ENCODE measurements at places on chromosomes 5 and 9.
A peak's percentile ranks its signal among the peaks of the same experiment; 100 is the strongest.

DNA sequence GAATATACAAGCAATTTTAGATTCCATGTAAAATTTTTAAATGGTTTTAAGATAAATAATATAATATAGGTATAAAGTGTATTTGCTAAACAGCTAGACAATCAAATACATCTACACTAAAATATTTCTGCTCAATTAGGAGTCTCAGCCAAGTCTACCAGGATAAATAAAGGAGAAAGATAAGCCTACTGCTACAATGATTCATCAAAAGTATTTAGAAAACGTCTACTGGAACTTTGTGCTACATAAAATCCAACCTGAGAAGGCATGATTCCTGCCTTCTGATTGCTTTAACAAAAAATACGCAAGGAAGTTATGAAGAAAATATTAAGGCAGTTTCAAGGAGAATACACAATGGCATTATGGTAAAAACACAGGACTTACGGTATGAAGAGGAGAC is 570.6 kb downstream of the EFNA5 start:
- DNase-seq, result no peak

DNA sequence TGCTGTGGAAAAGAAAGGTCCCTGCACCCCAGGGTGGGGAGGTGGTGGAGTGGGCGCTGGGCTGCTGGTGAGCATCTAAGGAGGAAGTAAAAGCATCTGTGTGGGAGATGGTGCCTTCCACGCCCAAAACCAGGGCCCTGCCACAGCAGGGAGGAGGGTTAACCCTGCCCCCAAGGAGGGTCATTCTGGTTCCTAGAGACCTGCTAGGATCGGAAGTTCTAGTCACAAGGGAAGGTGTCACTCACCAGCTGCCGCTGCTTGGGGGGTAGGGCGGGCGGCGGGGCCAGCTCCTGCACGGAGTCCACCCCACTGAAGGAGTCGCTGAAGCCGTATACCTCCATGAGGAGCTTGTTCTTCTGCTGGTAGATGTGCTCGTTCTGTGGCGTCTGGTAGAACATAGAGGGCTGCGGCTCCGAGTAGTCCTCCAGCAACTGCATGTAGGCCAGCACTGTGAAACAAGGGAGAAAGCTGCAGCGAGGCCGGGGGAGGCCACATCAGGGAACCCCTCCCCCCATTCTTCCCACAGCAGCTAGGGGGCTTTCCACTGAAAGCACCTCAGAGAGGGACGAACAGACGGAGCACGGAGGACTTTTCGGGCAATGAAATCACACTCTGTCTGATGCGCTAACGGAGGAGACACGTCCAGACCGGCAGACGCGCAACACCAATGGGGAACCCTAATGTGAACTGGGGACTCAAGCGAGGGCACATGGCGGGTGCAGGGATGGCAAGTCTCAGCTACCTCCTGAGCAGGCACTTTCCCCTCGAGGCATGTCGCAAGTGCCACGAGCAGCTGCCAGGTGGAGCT is 76.4 kb downstream of the PRRT1B start:
- DNase-seq, result no peak

- DNase-seq, result no peak
Observed at GRCh38 chr5:150065346-150065745, 21.0 kb downstream of the CSF1R start.

DNA sequence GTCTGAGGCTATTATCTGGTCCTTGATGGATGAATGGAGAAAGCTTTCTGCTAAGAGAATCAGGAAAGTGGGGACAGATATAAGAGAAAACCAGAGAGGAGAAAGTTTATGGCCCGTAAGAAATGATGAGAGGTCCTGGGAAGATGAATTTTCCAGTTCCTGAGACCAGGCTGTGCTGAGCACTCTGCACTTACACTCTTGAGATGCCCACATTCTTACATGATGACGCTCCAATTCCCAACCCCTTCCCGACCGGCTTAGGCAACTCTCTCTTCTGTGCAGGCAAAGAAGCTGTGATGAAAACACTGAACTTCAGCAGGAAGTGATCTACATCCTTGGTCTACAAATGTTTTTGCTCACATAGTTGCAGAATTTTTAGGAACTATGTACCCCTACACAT is 417.0 kb downstream of the ARHGEF28 start:
- no peak for DNase-seq

DNA sequence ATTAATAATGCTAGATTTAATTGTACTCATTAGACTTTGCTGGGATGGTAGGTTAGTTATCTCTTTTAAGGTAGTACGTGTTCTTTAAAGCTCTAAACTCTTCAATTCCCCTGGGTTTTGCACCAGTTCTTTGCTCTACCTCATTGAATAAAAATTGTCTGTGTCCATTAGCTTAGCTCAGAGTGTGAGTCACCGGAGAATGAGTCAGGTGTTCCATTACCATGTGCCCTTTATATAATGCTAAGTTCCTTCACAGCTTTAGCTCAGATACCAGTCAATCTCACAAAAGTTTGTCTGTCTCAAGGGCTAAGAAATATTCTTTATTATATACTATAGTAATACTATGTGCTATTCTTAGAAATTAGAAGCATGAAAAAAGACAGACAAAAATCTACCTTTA is 339.4 kb downstream of the PRELID2 start:
- DNase-seq, result no peak

DNA sequence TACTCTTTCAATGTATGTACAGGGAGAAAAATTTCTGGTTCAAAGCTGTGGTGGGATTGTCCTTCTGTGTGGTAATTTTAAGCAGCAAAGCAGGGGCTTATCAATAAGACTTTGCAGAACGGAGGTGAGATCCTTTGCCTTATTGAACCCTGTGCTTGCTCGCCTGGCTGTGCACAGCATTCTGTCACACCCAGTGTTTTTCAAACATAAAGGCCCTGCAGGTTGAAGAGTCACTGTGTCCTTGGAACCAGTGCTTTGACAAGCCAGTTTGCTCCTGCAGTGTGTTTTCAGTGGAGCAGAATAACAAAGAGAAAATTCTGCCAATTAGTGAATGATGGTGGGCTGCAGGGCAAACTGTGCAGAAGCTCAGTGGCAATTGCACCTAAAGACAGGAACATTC is 236.7 kb upstream of the PCSK5 start:
- DNase-seq, result no peak

GRCh38 chr5:102807878-102808502 is 52.9 kb downstream of the PAM start:
- DNase-seq, result peak; percentile 48

DNA sequence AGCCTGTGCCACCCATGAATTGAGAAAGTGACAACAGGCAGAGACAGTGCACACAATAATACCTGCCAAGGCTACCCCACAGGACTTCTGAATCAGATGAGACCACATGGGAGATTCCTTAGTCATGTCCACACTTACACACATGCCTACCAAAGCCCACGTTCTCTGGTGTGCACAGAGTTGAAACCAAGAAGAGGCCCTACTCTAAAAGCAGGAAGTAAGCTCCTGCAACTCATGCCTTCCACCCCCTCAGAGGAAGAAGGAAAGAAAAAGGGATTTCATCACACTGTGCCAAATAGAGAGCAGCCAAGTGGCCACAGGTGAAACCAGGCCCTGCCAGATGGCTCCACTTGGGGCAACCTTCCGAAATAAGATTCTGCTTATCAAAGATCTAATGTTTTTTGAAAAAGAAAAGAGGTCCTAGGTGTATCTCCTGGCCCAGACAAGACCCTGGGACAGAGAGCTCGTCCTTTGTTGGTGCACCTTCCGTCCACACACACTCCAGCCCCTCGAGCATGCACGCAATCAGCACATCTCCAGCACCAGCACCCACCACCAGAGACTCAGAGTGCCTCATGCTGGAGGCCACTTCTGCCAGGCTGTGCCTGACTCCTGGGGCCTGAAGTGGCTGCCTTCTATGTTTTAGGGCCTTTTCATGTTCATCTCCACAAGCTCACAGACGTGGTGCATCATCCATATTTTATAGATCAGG is 114.6 kb upstream of the SPOCK1 start:
- peak; percentile 76 for DNase-seq

GRCh38 chr9:120474591-120475243 is 105.2 kb downstream of the CDK5RAP2 start:
- DNase-seq, result no peak

DNA sequence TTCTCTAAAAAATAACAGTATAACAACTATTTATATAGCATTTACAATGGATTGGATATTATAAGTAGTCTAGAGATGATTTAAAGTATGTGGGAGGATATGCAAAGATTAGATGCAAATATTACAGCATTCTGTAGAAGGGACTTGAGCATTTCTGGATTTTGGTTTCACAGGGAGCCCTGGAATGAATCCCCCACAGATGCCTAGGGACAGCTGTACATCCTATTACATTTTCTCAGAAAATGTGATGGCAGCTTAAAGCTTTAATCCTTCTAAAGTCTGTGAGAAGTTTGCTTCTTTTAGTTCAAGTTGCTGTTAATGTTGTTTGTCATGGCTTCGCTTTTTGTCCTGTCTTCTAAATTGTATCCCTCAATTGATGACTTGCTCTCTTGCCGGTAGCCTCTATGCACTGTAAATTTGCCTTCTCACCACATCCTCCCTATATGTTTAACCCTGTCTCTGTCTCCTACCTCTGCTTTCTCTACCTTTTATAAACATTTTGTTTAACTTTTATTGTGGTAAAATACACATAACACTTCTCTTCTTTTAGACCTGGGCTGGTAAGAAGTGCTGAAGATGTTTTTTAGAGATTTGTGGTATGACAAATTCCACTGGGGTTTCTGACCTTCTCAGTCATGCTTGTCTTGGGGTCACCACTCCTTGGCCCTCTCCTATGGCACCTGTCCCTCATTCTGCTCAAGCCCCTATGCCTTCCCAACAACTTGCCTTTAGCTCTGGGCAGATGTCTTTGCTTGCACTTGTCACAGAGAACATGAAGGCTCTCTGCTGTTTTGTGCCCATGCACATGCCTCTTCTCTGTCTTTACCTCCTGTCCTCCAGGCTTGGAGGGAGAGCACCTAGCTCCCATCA is 37.9 kb downstream of the LNPEP start:
- no peak for DNase-seq

DNA sequence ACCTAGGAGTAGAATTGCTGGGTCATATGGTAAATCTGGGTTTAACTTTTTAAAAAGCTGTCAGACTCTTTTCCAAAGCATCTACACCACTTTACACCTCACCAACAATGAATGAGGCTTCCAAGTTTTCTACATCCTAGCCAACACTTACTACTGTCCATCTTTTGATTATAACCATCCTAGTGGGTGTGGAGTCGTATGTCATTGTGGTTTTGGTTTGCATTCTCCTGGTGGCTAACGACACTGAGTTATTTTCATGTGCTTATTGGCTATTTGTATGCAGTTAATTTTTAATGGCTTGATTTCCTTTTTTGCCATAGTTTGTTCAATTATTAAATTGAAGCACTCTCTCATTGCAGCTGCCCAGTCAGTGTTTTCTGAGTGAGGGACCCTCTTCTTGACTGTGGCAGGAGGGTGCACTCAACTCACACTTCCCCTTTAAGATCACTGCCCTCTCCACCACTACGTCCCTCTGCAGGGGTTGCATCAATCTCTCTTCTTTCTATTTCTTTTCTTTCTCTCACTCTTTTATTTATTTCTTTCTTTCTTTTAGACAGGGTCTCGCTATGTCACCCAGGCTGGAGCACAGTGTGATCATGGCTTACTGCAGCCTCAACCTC is 182.3 kb downstream of the C9orf152 start:
- no peak for DNase-seq

GRCh38 chr9:118577121-118577520 is 792.1 kb downstream of the BRINP1 start:
- no peak for DNase-seq

DNA sequence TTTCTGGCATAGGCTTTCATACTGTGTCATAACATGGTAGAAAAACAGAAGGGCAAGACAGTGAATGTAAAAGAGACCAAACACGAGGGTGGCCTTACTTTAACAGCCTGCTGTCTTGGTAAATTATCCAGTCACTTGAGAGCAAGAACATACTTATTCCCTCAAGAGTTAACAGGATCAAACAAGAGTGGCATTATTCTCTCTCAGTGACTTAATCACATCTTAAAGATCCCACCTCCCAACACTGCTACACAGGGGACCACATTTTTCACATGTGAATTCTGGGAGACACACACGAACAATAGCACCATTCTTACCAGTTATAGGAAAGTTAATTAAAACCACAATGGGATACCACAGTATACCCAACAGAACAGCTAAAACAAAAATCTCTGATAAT is 898.0 kb upstream of the C9orf72 start:
- no peak for DNase-seq

DNA sequence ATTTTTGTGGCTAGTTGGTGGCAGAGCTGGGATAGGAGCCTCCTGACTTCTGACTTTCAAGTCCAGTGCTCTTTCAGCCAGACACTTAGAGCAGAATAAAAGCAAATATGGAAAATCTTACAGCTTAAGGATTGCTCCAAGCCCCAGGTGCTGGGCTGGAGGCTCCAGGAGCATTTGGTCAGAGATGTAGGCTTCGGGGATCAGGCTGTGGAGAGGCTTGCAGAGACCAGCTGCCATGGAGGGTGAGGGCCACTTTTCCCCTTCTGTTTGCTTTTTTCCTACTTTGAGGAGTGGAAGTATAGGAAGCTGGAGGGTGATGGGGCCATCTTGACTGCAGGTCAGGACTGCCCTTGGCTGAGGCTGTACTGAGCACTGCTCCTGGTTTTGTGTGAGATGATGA is 58.9 kb downstream of the RGS3 start:
- no peak for DNase-seq

- no peak for DNase-seq
Observed at GRCh38 chr5:169954786-169955185, 25.5 kb downstream of the INSYN2B start.

DNA sequence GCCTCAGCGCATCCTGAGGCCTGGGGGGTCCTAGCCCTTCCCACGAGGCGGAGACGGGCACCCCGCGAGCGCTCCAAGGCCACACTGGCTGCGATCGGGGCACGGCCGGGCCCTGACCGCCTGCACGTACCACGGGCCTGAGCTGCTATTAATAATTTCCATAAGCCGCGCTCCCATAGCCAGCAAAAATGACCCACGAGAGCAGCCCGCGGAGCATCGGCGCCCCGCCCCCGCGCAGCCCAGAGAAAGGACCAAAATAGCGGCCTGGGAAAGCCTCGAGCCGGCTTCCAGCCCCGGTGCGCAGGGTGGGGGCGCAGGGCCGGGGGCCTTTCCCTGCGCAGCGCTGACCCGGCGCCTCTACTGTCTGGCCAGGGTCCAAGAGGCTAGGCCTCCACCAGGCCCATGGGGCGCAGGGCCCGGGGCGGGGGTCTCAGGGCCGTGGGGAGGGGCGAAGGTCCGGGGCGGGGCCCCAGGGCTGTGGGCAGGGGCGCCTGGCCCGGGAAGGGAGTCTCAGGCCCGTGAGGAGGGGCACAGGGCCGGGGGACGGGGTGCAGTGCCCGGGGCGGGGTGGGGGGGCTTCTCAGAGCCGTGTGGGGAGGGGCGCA is 54.4 kb downstream of the EXD3 start:
- no peak for DNase-seq

DNA sequence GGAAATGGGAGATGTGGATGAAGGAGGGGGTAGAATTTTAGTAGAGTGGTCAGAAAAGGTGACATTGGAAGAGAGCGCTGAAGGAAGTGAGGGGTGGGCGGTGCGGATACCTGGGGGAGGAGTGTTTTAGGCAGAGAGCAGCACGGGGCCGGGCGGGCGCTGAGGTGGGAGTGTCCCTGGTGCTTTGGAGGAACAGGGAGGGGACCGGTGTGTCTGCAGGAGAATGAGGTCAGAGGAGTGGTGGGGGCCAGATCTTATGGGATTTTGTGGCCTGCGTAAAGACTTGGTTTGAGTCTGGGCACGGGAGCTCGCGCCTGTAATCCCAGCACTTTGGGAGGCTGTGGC is 5.8 kb upstream of the PSD2 start:
- DNase-seq, result no peak

- no peak for DNase-seq
Observed at GRCh38 chr5:148884339-148885020, 58.1 kb downstream of the ADRB2 start.
